A673 (cell line): ENCODE measurements at places on chromosomes 2 and 18. TPM values are rescaled to one million over a fixed set of nuclear protein-coding genes. Genes with fewer than 3 reads are reported as not detected.

GRCh38 chr2:45909677-45910191, 258.3 kb downstream of the PRKCE start:
- no peak overlapping the region for H3K27ac ChIP-seq
- no peaks in the 10 kb centered on the region for H3K4me1 ChIP-seq
- DNase-seq = no peak
- no peaks in the 10 kb centered on the region for H3K36me3 ChIP-seq
- H3K27me3 ChIP-seq = no peaks in the 10 kb centered on the region
- H3K4me3 ChIP-seq = no peak overlapping the region

The ZNF24 gene
- total RNA-seq = 59.8 and 63.3 TPM in 2 replicates

The IL1F10 gene
- total RNA-seq = not detected in 2 replicates

The LCT gene
- total RNA-seq = 0.37 and 0.39 TPM in 2 replicates

DNA sequence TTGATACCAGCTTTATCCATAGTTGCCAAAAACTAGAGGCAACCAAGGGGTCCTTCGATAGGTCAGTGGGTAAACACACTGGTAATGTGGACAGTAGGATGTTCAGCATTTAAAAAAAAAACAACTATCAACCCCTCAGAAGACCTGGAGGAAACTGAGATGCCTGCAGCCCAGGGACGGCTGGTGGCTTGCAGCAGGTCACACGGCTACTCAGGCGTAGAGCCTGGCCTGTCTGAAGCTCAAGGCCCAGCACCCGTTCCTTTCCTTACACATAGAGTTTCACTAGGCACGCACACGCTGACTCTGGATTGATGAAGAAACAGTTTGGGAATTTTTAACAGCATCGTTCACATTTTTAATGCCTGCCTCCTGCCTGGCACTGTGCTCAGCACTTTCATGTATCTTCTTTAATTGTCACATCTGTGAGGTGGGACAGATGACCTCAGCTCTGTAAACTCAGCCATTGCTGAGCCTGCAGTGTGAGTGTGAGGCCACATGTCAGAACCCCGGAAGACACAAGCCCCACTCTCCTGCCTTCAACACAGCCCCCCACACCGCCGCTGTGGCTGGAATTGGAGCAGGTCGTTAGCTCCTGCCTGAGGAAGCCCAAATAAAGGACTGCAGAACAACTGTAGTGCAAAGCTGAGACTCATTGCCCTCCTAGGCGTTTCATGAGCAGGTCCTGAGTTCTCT, 40.7 kb downstream of the TRAPPC12 start:
- no peaks in the 10 kb centered on the region for H3K4me1 ChIP-seq
- H3K4me3 ChIP-seq = no peak overlapping the region
- H3K27ac ChIP-seq = no peak overlapping the region
- H3K36me3 ChIP-seq = peaks cover 30% of the 10 kb centered on the region

DNA sequence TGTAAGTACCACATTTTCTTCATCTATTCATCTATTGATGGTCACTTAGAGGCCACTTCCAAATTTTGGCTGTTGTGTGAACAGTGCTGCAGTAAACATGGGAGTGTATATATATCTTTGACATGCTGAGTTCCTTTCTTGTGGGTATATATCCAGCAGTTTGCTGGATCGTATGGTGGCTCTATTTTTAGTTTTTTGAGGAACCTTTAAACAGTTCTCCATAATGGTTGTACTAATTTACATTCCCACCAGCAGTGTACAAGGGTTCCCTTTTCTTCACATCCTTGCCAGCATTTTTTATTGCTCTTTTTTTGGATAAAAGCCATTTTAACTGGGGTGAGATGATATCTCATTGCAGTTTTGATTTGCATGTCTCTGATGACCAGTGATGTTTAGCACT, 7.3 kb upstream of the ATP5MC3 start:
- no peaks in the 10 kb centered on the region for H3K27me3 ChIP-seq
- no peak for DNase-seq
- no peaks in the 10 kb centered on the region for H3K36me3 ChIP-seq
- no peaks in the 10 kb centered on the region for H3K4me1 ChIP-seq
- no peak overlapping the region for H3K27ac ChIP-seq

The CROCC2 gene
- total RNA-seq = not detected in 2 replicates
